Activated CD4-positive, alpha-beta T cell treated with anti-CD3 and anti-CD28 coated beads, Interleukin-2, Interleukin-6, amounts not matched to agents 100 ng/mL and 50 ng/mL, durations not matched to agents 16 hours and 8 hours (primary cell): ENCODE measurements at places on chromosomes 5 and 9.

DNA sequence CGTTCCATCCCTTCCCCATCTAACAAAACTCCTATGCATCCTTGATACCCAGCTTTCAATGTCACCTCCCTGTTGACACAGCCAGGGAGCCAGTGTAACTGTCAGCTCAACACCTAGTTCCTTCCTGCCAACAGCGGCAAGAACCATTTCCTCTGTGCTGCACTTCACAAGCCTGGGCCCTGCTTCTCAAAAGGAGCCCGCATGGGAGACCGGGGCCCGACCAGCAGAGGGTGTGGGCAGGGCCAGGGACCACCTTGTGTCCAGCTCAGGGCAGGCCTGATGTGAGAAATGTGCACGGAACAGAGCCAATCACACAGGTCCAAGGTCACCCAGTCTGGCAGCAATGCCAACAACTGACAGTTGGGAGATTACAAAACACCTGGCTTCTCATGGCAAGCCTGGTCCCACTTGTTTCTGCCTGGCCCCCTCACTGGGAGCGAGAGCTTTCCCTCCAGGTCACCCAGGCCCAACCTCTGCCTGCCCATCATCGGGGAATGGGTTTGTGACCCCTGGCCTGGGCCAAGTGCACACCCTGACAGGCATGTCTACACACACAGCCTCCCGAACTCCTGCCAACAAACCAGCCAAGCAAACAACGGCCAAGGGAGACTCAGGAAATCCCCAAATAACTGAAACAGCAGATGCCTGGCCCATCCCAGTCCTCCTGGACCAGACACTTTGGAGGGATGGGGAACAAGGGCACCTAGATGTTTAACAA lies 3.1 kb downstream of the RNF44 start:
- DNase-seq: peak; percentile 80

- no peak for DNase-seq
Observed at GRCh38 chr5:60535198-60535597, 164.8 kb downstream of the DEPDC1B start.

- DNase-seq: no peak
Observed at GRCh38 chr5:140324041-140324600, 21.2 kb upstream of the PFDN1 start.

GRCh38 chr5:124905256-124906130 lies 159.1 kb upstream of the ZNF608 start:
- no peak for DNase-seq

DNA sequence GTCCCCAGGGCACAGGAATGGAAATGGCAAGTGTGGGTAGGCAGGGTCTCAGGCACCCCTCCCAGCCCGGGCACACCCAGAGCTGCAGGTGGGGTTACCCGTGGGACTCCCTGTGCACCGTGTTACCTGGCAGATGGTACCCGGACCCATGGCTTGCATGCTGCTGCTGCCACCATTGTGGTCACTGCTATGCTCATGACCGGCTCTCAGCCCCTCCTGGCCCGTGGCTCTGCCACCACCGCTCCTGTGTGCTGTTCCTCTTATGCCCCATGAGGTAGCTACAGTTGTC lies 21.7 kb upstream of the HMCN2 start:
- DNase-seq: no peak

- DNase-seq: no peak
Observed at GRCh38 chr5:176466245-176466871, 18.2 kb downstream of the FAF2 start.

GRCh38 chr5:136013559-136013958 lies 15.2 kb upstream of the TGFBI start:
- DNase-seq: no peak

- no peak for DNase-seq
Observed at GRCh38 chr9:100679834-100680233, 102.0 kb downstream of the CAVIN4 start.

- DNase-seq: no peak
Observed at GRCh38 chr9:83432104-83432627, 106.0 kb downstream of the FRMD3 start.

DNA sequence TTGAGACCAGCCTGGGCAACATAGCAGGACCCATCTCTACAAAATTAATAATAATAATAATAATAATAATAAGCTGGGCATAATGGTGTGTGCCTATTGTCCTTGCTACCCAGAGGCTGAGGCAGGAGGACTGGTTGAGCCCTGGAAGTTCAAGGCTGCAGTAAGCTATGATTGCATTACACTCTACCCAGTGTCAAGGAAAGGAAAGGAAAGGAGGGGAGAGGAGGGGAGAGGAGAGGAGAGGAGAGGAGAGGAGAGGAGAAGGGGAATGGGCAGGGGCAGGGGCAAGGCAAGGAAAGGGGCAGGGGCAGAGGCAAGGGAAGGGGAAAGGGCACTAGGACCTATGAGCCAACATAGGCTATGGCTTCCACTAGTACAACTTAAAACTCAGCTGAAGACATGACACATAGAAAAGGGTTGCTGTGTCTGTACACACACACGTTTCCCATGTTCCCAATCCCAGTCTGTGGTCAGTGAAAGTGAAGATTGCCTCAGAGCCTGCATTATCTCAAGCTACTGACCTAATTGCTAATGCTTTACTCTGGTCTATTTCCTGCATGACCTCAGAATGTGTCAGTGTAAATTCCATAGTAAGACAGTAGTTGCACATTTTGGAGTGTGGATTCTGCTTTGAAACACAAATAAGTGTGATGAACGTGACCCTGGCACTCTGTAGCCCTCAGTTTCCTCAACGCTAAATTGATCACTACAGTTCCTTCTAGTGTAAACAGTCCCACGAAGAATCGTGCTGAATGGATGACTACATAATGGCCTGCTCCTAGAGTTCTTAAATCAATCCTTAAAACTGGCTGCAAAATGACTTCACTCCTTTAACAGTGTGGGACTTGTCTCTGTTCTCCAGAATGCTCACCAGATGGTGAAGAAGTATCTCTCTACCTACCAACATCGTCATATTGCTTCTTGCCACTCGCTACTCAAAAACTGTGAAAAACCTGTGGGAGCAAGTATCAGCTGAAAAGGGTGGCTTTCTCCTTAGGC lies 497.0 kb downstream of the RAB3C start:
- DNase-seq: no peak

DNA sequence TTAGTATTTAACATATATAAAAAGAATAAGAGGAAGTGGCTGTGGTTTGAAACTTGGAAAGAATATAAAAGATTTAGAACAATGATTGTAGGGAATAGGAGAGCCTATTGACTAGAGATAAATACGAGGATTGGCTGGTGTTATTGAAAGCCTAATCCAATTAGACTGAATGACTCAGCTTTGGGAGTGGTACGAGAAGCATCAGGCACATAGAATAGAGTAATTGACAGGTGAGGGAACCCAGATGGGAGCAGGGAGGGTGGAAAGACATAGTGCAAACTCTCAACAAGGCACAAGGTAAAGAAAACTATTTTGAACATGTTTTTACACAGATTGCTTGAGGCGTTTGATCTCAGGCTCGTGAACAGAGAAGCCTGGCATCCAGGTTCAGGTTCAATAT lies 338.9 kb upstream of the KLF9 start:
- DNase-seq: no peak

- no peak for DNase-seq
Observed at GRCh38 chr9:83582029-83582428, 40.9 kb upstream of the IDNK start.
